Effector CD8-positive, alpha-beta T cell (primary cell): ENCODE measurements at places on chromosomes 13 and 19.

DNA sequence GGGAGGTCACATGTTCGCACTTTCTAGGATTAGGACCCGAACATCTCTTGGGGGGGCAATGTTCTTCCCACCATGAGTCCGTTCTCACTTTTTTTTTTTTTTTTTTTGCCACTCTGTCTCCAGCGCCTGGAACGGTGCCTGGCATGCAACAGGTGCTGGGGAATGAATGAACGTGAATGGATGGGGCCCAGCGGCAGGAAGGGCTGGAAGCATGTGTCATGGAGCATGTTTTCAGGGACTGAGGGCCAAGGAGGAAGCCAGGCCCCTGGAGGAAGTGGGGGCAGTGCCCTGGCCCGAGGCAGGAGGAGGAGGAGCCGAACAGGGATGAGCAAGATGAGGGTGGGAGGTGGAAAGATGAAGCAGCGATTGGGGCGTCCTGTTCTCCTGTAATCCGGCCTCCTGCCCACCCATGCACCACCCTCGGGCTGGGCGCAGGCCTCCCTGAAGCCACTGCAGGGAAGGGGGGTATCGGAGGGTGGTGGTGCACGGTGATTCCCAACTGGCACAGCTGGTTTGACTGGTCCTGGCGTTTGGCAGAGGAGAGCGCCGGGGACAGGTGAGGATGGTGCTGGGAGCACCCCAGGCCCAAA, 8.8 kb upstream of the SULT2B1 start:
- no peak for DNase-seq

GRCh38 chr13:21882766-21883165, 211.9 kb downstream of the FGF9 start:
- DNase-seq = no peak

GRCh38 chr13:50167224-50167947, 152.1 kb downstream of the KCNRG start:
- DNase-seq = no peak

DNA sequence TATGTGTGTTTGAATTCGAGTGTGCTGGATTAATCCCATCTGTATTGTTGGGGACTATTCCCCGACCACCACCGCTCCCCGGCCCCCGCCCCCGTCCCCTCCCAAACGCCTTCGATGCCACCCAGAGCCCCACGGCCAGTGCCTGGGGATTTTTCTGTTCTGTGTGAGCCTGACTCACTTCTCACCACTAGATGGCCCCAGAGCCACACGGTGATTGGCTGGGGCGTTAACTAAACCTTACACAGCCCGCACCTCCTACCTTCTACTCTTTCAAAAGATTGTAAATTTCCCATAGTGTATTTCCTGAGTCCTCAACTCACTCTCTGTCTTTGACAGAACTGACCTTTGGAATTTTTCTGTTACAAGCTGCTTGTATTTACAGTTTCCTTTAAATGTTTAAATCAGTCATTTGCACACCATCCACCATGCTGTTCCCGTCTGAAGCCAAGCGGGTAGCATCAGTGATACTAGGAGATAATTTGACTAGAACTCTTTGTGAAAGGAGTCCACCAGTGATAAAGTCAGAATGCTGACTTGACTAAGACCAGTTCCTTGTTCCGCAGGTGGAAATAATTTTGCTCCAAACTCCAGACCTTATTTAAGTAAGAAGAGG, 61.4 kb downstream of the RFX2 start:
- peak; percentile 65 for DNase-seq

GRCh38 chr13:109575821-109576220, 210.6 kb downstream of the IRS2 start:
- no peak for DNase-seq

DNA sequence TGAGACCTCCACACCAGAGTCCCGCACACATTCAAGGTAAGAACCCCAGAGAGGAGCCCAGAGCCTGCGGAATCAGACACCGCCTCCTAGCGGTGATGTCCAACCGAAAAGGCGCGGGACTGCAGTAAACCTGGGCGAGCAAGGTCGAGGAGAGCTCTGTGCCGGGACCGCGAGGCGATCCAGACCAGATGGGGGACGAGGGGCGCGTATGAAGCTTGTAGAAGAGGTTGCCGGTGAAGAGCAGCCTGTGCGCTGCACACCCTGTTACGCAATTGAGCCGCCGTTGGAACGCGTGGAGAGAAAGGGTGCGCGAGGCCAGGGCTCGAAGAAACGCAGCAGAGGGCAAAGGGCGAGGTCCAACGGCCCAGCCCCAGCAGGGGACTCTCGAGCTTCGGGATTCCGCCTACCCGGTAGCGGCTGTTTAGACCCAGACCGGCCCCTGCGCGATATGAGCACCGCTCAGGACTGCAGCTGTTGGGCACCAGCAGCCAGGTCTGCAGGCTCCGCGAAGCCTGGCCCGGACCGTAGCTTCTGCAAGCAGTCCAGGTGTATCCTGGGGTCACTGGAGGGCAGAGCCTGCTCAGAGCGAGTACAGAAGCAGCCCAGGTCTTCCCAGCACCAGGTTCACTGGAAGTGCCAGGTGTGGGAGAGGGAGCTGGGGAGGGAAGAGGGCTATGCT, 65.9 kb upstream of the ZNF599 start:
- DNase-seq = no peak

DNA sequence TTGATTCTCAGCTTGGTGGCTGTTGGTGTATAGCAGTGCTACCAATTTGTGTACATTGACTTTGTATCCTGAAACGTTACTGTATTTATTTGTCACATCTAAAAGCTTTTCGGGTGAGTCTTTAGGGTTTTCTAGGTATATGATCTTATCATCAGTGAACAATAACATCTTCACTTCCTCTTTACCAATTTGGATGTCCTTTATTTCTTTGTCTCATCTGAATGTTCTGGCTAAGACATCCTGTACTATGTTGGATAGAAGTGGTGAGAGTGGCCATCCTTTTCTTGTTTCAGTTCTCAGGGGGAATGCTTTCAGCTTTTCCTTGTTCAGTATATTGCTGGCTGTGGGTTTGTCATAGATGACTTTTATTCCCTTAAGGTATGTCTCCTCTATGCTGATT, 6.0 kb upstream of the ZNF738 start:
- no peak for DNase-seq

DNA sequence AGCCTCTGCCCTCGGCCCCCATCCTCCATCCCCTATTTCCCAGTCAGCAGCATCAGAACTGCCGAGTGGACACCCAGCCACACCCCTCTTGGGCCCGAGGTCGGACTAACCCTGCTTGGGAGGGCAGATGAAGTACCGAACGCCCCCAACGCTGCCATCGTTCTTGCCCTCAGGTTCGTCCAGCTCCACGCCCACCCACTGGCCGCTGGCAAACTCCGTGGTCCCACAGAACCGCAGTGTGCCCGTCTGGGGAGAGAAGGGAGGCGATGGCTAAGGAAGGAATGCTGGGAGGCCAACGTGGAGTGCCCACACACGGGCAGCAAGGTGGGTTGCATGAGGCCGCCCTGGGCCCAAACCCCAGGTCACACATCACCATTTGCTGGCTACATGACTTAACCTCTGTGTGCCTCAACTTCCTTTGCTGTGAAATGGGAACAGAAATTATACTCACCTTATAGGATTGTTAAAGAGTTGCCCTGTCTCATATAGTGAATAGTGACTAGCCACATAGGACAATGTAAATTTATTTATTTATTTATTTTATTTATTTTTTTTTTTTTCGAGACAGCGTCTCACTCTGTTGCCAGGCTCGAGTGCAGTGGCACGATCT, 5.2 kb upstream of the ALKBH6 start:
- no peak for DNase-seq

DNA sequence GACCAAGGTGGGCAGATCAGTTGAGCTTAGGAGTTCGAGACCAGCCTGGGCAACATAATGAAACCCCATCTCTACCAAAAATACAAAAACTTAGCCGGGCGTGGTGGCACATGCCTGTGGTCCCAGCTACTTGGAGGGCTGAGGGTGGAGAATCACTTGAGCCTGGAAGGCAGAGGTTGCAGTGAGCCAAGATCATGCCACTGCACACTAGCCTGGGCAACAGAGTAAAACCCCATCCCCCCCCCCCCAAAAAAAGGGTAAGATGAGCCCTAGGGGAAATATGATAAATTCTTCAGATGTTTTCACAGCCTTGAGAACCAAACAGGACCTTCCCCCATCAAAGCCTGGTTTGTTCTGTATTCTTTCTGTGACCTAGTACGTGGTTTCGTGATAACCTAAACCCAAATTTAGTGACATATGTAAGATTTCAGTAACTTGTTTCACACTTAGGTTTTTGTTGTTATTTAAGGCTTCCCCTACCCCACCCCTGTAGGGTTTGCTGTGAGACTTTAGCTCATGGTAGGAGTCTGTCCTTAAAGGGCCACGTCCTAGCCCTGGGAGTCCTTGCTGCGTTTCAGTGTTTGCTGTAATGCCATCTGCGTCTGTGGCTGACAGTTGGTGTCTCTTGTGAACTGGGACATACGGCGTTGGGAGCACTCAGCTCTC, 49.6 kb downstream of the MYO9B start:
- DNase-seq = no peak

- DNase-seq = no peak
Measured at GRCh38 chr13:45207319-45207718, 6.5 kb upstream of the KCTD4 start.

GRCh38 chr13:28458051-28458450, 36.9 kb downstream of the FLT1 start:
- no peak for DNase-seq

GRCh38 chr13:25905611-25906010, 146.2 kb downstream of the SHISA2 start:
- no peak for DNase-seq

DNA sequence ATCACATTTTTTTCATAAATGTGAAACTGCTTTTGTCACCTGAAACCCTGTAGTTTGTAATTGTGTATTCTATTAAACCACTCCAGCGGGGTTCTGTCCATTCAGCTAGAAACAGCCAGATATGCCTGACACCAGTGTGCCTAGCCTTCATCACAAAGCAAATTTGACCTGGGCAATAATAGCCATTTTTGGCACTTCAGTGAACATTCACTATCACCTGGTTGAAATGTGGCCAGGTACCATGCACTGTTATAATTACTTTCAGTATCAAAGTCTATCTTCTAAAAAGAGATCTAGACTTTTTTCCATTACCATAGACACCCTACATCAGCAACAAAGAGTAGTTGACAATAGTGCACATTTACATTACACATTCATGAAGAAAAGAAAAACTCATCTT, 64.5 kb downstream of the ZNF257 start:
- no peak for DNase-seq

DNA sequence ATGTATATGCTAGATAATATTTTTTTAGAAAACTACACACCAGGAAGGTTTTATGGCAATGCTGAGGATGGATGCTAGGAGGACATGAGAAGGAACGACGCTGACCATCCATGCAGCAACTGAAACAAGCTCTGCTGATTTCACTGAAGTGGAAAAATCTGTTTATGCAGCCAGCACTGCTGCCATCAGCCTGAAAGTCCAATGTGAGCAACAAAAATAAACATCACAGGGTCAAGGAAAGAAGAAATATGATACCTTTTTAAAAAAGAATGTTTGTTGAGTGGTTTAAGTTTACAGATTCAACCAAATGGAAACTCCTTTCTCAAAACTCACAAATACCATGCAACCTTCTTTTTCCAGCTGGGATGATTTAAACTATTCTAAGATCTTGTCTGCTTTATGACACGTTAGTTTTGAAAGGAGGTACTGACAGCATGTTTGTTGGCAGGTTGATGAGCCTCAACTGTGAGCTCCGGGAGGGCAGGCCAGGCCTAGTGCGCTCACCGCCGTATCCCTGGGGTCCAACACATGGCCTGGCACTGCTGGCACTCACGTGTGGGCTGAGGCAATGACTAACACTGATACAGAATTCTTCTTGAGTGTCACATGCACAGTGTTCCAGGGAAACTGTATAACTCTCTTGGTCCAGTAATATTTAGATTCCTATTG, 46.8 kb downstream of the LATS2 start:
- DNase-seq = no peak

DNA sequence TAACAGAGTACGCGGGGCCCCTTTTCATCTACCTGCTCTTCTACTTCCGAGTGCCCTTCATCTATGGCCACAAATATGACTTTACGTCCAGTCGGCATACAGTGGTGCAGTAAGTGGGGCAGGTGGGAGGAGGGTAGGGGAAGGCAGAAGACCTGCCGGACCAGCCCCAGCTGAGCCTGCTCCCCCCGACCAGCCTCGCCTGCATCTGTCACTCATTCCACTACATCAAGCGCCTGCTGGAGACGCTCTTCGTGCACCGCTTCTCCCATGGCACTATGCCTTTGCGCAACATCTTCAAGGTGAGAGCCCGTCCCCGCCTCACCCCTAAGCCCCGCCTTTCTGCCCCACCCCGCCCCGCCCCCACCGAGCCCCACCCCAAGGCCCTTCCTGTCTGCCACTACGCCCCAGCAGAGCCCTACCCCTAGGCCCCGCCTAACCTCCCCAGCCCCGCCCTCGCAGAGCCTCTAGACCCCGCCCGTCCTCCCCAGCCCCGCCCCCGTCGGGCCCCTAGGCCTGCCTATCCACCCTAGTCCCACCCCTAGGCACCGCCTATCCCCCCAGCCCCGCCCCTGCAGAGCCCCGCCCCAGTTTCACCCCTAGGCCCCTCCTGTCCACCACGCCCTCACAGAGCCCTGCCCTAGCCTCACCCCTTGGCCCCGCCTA, 7.7 kb downstream of the NDUFB7 start:
- DNase-seq = peak; percentile 28

GRCh38 chr19:11028146-11028545, 61.1 kb upstream of the LDLR start:
- no peak for DNase-seq

DNA sequence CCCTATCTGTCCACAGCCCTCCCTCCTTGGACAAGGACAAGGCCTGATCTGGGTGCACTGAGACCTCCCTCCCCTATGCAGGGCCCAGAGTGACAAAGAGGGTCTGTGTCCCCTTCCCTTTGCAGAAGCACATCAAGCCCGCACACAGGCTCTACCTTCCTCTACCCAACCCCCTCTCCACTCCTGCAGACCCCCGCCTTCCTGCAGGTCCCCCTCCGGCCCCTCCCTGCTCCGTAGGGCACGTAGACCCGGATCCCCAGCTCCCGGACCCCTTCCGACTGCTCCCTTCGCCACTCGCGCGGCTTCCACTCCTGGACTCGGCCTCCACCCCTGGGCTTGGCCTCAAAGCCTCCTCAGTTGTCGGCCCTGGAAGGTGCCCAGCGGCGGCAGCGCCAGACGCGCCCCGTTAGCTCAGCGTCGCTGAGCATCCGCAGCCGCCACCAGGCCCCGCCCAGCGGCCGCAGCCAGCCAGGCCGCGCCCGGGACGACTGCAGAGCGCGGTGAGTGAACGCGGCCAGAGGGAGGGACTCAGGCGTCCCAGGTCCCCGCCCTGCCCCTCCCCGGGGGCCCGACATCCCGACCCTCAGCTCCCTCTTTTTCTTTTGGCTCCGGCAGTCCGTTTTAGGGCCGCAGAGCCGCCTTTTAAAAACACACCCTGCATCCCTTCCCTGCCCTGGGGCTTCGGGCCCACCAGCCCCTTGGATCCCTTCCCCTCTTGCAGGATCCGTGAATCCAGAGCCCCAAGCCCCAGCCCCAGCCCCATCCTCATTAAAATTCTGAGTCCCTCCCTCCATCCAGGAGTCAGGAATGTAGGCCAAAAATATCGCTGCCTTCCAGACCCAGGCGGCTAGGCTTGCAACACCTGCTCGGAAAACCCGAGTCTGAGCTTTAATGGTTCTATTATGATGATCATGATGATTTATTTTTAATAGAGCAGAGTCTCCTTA, 1.5 kb upstream of the MYADM start:
- DNase-seq = peak; percentile 33

- no peak for DNase-seq
Measured at GRCh38 chr13:47886314-47886713, 114.8 kb downstream of the SUCLA2 start.
